ENCODE measurements at places on chromosomes 3 and 15.

DNA sequence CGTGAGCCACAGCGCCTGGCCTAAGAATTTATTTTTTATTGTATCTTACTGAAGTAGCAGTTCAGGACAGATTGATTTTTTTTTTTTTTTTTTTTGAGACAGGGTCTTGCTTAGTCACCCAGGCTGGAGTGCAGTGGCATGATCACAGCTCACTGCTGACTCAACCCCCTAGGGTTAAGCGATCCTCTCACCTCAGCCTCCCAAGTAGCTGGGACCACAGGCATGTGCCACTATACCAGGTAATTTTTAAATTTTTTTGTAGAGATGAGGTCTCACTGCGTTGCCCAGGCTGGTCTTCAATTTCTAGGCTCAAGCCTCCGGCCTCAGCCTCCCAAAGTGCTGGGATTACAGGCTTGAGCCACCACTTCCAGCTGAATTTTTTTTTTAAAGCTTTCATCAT is 99.8 kb upstream of the HERC1 start:
- no peak for DNase-seq

GRCh38 chr3:54193093-54193492 is 70.7 kb downstream of the CACNA2D3 start:
- no peak for DNase-seq

DNA sequence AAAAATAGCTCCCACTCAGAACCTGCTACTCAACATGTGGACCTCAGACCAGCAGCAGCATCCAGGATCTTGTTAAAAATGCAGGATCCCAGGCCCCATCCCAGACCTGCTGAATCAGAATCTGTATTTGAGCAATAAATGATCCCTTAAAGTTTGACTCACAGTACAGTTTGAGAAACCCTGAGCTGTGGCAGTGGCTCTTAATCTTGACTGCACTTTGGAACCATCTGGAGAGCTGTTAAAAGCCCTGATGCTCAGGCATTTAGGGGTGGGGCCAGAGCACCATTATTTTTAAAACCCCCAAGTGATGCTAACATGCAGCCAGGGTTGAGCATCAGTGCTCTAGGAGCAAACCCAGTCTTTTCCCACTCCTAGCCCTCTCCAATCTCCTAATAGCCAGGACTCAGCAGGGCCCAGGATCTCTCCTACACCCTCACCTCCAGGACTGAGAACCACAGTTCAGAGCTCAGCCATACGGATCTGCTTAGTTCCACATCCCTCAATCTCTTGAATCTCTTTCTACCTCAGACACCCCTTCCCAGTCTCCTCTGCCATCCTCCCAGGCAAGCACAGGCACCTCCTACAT is 10.2 kb downstream of the RFTN1 start:
- DNase-seq: no peak

DNA sequence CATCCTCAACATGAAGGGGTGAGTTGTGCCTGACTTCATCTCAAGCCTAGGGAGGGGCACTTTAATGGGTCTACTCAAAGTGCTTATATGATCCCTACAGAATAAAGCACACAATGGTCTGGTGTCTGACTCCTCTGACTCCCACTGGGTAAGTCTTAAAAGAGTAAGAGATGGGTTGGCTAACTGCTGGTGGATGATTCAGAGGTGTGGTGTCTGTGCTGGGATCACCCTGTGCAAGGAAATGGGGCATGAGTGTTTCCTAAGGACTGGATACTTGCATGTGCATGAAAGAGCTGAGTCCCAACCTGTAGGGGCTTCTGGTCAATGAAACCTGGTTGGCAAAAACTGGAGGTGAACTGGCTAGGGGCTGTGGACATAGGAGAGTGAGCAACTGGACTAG is 158.8 kb downstream of the IL20RB start:
- DNase-seq: no peak

GRCh38 chr3:161950318-161950868 is 453.8 kb downstream of the OTOL1 start:
- DNase-seq: no peak

GRCh38 chr3:158127250-158128219 is 17.6 kb downstream of the RSRC1 start:
- DNase-seq: no peak

DNA sequence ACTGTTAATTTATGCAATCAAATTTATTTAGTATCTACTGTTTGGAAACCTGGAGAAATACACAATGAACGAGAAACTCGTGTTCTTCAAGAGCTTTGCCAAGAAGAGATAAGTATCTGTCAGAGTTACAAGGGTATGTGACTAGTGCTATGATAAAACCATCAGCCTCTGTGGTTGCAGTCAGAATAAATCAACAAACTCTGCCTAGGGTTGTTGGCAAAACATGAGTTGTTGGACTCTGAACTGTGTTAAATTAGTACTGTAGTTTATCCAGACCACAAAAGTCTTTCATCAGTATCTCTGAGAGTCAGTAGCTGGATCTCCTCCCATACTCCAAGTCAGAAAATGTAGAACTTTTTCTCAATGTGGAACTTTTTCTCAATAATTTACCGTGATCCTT is 918.4 kb downstream of the NAALADL2 start:
- no peak for DNase-seq

DNA sequence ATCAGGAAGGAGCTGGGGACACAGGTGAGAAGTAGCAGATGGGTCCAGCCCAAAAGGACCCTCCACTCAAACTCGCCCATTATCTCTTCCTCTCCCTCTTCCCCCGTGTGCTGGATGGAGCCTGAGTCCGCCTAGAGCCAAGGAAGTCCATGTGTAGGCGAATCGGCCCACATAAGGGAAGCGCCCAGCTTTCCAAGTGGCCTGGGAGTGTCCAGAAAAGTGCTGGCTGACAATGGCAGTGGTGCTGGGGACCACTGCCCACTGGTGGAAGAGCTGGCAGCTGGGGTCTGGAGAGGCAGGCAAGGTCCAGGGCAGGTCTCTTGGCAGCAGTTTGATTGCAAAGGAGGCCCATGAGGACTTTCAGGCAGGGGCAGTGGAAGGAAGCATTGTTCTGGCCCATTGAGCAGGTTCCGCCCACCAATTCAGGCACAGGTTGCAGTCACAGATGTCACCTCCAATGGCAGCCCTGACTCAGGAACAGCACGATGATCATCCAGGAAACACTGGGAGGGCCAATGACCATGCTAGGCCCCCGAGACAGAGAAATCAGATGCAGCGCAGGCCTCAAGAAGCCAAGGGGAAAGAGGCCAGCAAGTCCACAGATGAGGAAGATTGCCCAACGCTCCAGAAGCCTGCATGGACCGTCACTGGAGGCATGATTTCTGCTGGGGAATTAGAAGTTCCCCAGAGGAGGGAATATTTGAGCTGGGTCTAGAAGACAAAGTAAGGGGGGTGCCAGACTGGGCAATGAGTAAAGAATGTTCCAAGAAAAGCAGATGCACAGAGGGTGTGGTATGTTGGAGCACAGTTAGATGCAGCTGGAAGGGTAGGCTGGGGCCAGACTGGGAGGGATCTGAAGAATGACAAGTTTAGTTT is 3.0 kb downstream of the MFGE8 start:
- no peak for DNase-seq

DNA sequence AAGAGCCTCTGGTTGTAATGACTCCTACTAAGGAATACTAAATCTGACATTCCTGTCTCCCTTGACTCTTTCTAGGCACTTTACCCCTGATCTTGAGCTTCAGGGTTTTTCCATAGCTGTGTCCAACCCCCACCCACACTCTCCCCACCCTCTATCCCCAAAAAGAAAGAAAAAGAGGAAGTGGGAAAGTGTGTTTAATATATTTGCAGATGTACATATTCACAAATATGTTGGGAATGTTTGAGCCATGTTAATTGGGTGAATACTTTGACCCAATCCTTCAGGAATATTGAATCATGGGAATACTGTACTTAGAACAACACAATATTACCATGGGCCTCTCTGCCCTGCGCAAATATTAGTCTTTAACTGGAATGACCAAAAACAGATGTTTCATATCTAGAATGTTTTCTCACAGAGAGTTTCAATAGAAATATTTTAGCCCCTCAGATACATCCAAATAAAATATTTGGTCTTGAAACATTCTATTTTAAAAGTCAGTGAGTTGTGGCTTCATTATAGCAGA is 19.8 kb upstream of the PFN2 start:
- no peak for DNase-seq

- no peak for DNase-seq
Observed at GRCh38 chr15:51561271-51561670, 61.3 kb downstream of the DMXL2 start.

GRCh38 chr3:11096266-11097139 is 57.8 kb upstream of the HRH1 start:
- peak; percentile 69 for DNase-seq

- no peak for DNase-seq
Observed at GRCh38 chr3:153679714-153680113, 441.5 kb upstream of the ARHGEF26 start.

GRCh38 chr15:70098461-70099166 is 897 bp upstream of the TLE3 start:
- DNase-seq: no peak

GRCh38 chr3:135007607-135008006 is 212.5 kb downstream of the EPHB1 start:
- no peak for DNase-seq

GRCh38 chr3:143064777-143065176 is 54.8 kb upstream of the CHST2 start:
- DNase-seq: no peak

DNA sequence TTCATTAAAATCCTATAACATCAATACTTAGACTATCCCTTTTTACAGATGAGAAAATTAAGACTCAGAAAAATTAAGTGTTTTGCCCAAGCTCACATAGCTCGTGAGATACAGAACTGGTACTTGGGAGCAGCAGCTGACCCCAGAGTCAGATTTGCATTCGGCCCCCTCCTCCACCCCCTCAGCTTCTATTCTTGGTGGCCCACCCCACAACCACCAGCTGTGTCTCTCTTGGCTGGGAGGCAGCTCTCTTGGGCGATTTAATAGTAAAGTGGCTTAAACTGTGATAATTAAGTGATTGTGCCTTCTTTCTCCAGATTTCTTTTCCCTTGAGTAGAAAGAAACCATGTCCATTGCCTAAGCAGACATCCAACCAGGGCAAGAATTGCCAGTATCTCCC is 203.6 kb upstream of the PDZRN3 start:
- no peak for DNase-seq

DNA sequence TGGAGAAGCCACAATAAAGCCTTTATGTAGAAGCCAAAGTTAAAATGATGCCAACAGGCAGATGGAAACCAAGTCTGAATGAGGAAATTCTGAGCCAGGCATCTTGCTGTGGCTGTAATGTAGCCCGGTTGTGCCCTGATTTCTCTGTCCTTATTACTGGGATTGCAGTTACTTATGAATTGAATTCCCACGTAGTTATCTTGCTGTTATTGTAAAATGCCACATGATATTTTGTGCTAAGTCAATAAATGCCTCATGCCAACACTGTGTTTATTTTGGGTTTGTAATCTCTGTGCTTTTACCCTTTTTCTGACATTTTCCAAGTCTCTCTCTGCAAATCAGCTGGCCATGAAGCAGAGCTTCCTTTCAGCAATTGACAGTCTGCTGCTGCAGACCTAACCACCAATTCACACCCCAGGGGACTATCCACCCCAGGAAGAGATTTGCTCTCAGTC is 486.1 kb upstream of the GOLIM4 start:
- DNase-seq: no peak

DNA sequence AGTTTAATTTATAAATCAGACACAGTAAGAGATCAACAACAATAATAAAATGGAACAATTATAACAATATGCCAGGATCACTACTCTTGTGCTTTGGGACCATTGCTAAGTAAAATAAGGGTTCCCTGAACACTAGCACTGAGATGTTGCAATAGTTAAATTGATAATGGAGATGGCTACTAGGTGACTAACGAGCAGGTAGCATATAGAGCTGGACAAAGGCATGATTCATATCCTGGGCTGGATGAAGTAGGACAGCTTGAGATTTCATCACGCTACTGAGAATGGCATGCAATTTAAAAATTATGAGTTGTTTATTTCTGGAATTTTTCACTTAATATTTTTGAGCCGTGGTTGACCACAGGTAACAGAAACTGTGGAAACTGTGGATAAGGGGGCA is 20.7 kb upstream of the MYZAP start:
- DNase-seq: no peak

DNA sequence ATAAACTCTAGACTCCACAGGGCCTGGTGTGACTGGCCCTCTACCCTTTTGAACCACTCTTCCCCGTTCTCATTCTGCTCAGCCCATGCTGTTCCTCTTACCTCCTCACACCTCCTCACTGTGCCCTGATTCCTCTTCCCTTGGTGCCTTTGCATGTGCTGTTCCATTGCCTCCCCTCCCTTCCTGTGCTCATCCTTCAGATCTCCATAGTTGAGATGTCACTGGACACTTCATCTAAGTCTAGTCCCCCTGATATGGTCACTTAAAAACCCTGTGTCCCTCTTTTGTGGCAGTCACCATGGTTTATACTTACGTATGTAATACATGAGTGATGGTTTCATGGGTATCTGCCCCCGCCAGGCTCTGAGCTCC is 69.8 kb downstream of the LSM3 start:
- no peak for DNase-seq

GRCh38 chr3:188468662-188469061 is 314.7 kb downstream of the LPP start:
- DNase-seq: no peak

- no peak for DNase-seq
Observed at GRCh38 chr3:13009946-13010315, 63.3 kb downstream of the IQSEC1 start.

- no peak for DNase-seq
Observed at GRCh38 chr3:71088742-71089141, 494.8 kb downstream of the FOXP1 start.

GRCh38 chr3:63986146-63986545 is 37.1 kb downstream of the PSMD6 start:
- no peak for DNase-seq

GRCh38 chr3:151625086-151625485 is 108.6 kb upstream of the AADACL2 start:
- DNase-seq: no peak

DNA sequence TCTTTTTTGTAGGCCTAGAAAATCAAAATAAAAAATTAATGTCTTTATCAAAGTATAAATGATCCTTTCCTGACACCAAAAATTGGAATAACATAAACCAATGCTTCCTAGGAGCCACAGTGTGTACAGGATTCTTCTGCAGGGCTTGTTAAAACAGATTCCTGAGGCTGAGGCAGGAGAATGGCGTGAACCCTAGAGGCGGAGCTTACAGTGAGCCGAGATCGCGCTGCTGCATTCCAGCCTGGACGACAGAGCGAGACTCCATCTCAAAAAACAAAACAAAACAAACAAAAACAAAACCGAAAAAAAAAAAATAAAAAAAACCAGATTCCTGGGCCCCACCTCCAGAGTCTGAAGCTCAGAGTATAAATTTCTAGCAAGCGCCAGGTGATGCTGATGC is 78.0 kb downstream of the PEX5L start:
- no peak for DNase-seq

GRCh38 chr15:90684281-90684680 is 32.9 kb upstream of the BLM start:
- no peak for DNase-seq

DNA sequence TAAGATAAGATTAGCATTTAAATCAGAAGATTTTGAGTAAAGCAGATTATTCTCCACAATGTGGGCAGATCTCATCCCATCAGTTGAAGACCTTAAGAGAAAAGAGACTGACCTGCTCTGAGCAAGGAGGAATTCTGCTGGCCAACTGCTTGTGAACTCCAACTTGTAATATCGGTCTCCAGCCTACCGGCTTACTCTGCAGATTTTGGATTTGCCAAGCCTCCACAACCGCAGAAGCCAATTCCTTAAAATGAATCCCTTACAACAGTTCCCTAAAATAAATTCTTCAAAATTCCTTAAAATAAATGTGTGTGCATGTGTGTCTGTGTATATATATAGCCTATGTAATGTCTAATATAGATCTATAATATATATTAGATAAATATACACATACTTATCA is 107.4 kb upstream of the KLF13 start:
- DNase-seq: no peak
